ENCODE measurements at places on chromosomes 7 and 10.

GRCh38 chr7:22346383-22347107 lies 10.4 kb downstream of the RAPGEF5 start:
- no peak for DNase-seq

DNA sequence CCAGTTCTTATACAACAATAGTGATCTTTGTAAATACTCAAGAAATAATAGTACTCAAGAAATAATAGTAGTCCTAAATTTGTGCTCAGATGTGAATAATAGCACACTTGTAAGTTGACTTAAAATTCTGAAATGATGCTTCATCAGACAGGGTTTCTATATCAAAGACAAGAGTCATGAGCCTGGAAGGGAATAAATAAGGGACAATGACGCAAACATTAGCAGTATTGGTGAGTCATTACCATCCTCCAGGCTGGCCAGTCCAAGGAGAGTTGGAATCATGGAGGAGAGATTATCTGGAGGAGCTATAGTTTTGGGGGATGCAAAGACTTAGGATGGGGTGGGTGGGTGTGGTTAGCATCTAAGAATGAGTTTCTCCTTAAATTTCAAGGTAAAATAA lies 6.1 kb upstream of the SH3PXD2A start:
- DNase-seq: no peak

- DNase-seq: no peak
Measured at GRCh38 chr10:105681051-105681450, 1040.0 kb downstream of the SORCS3 start.

- DNase-seq: no peak
Measured at GRCh38 chr7:13827716-13828115, 161.8 kb downstream of the ETV1 start.

DNA sequence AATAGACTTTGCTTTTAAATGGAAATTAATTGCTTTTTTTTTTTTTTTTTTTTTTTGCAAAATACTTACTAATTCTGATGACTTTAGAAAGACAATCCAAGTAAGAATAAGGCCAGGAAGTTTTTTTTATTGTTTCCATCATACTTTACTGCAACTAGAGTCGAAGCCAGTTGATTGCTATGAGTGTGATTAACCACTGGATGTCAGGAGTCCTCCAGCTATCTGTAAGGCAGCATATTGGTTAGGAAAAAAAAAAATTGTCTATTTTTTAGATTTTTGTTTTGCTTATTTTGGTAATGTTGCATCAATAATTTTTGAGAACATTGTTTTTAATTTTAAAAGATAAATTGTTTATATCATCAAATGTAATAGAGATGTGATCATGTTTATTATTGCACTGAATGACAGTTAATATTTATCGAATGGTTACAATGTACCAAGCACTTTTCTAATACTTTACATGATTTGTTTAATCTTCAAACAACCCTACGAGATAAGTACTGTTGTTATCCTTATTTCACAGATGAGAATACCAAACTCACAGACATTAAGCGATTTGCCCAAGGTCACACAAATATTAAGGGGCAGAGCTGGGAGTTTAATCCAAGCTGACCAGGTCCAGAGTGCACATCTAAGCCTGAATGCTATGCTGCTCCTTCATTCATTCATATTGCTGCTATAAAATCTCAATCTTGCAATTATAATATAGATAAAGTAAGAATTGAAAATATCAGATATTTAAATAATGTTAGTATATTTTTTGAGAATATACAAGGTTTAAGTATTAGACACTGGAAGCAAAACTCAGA lies 19.9 kb upstream of the LMOD2 start:
- DNase-seq: no peak

DNA sequence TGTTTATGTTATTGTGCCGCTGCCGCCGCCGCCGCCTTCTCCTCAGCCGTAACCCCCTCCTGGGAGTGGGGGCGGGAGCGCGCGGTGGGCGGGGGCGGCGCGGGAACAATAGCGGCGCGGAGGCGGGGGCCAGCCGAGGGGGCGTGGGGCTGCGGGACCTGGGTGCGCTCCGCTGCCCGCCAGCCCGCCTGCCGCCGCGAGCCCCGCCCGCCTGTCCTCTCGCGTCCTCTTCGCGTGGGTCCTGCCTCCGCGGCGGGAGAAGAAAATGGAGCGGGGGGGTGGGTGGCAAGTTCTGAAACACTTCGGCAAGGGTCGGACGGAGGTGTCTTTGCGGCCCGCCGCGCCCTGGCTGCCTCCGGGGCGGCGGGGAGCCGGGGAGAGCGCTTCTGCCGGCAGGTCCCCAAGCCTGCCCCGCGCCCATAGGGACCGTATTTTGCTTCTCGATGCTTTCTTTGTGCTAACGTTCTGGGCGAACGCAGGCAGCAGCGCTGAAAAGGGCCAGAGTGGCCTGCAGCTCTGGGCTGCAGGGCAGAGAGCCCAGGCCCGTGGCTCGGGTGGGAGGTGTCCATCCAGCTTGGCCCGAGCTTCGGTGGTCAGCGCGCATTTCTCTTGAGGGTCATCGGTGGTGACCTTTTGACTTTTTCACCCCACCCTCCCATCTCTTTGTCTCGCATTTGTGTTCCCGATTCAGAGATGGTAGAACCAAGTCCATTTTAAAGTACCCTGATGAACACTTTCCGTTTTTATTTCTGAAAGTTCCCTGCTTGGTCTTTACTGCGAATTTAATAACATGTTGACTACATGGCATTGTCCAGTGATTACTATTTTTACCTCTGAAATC lies 613 bp downstream of the MAPK8 start:
- no peak for DNase-seq

DNA sequence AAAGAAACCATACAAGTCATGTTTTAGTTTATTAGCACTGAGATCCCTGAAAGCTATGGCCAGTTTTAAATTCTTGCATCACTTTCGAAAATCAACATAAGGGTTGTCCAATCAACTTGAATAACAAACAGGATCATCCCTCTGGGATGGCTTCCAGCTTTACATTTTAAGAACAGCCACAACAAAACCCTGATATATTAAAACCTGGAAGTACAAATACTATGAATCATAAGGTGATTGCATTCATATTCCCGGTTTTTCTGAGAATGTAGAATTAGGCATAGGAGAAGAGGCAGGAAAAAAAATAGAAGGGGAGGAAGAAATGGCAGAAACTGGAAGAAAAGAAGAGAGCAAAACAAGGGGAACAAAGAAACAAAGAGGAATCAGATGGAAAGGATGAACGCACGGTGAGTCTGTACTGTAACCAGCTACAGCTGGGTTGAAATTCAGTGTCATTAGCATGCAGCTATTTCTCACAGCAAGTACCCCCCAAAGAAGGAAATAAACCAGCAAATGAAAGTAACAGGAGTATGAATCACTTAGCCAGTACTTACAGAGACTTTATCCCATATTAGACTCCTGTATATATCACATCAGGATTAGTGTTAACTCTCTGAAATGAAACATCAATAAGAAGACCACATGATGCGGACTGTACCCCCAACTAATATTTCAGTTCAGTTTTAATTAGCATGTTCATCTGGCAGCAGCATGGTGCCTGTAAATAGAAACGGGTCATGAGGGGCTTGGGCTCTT lies 301.3 kb downstream of the RNLS start:
- DNase-seq: no peak

Measured in central memory CD8-positive, alpha-beta T cell (primary cell).